ENCODE measurements at places on chromosomes 11 and 22. TPM values are rescaled to one million over a fixed set of nuclear protein-coding genes. Genes with fewer than 3 reads are reported as not detected.

- no peak for DNase-seq
- no peaks in the 10 kb centered on the region for H3K36me3 ChIP-seq
- H3K4me3 ChIP-seq: no peak overlapping the region
Observed at GRCh38 chr11:111308140-111308539, 9.8 kb downstream of the POU2AF3 start.

GRCh38 chr11:131767421-131767820 lies 397.0 kb downstream of the NTM start:
- no peak overlapping the region for H3K27ac ChIP-seq
- no peak for DNase-seq
- no peaks in the 10 kb centered on the region for H3K4me1 ChIP-seq
- no peaks in the 10 kb centered on the region for H3K27me3 ChIP-seq

DNA sequence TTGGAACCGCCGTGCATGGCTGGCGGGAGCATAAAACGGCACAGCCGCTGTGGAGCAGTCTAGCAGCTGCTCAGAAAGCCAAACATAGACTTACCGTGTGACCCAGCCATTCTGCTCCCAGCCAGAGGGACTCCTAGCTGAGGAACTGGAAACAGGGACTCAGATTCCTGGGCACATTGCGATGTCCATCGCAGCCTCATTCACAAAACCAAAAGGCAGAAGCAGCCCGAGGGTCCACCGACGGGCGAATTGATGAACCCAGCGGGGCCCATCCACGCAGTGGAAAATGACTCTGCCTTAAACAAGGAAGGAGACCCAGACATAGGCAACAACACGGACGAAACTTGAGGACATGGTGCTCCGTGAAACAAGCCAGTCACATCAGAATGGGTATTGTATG lies 5.7 kb upstream of the MUC5B start:
- no peak for DNase-seq
- H3K4me3 ChIP-seq: no peak overlapping the region
- no peaks in the 10 kb centered on the region for H3K36me3 ChIP-seq
- H3K27ac ChIP-seq: no peak overlapping the region

- H3K4me3 ChIP-seq: no peak overlapping the region
- no peaks in the 10 kb centered on the region for H3K36me3 ChIP-seq
- H3K27ac ChIP-seq: no peak overlapping the region
- H3K27me3 ChIP-seq: no peaks in the 10 kb centered on the region
- H3K4me1 ChIP-seq: no peaks in the 10 kb centered on the region
Observed at GRCh38 chr11:9428706-9429105, 32.1 kb upstream of the ZNF143 start.

DNA sequence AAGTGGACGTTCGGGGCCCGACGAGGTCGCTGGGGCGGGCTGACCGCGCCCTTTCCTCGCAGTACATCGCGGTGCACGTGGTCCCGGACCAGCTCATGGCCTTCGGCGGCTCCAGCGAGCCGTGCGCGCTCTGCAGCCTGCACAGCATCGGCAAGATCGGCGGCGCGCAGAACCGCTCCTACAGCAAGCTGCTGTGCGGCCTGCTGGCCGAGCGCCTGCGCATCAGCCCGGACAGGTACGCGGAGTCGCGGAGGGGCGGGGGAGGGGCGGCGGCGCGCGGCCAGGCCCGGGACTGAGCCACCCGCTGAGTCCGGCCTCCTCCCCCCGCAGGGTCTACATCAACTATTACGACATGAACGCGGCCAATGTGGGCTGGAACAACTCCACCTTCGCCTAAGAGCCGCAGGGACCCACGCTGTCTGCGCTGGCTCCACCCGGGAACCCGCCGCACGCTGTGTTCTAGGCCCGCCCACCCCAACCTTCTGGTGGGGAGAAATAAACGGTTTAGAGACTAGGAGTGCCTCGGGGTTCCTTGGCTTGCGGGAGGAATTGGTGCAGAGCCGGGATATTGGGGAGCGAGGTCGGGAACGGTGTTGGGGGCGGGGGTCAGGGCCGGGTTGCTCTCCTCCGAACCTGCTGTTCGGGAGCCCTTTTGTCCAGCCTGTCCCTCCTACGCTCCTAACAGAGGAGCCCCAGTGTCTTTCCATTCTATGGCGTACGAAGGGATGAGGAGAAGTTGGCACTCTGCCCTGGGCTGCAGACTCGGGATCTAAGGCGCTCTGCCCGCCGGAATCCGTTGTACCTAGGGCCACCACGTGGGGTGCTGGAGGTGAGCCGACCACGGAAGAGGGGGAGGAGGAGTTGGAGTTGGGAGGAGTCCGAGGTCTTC lies 771 bp downstream of the MIF start:
- no peaks in the 10 kb centered on the region for H3K27me3 ChIP-seq
- peak overlapping the region; percentile 78 for H3K4me3 ChIP-seq
- no peaks in the 10 kb centered on the region for H3K36me3 ChIP-seq
- peak overlapping the region; percentile 98 for H3K27ac ChIP-seq
- DNase-seq: peak; percentile 84
- peaks cover 19% of the 10 kb centered on the region for H3K4me1 ChIP-seq

GRCh38 chr22:24177045-24177444 lies 4.2 kb upstream of the SUSD2 start:
- H3K27me3 ChIP-seq: no peaks in the 10 kb centered on the region
- DNase-seq: no peak
- no peak overlapping the region for H3K4me3 ChIP-seq
- H3K4me1 ChIP-seq: peaks cover 8% of the 10 kb centered on the region
- no peak overlapping the region for H3K27ac ChIP-seq
- no peaks in the 10 kb centered on the region for H3K36me3 ChIP-seq

DNA sequence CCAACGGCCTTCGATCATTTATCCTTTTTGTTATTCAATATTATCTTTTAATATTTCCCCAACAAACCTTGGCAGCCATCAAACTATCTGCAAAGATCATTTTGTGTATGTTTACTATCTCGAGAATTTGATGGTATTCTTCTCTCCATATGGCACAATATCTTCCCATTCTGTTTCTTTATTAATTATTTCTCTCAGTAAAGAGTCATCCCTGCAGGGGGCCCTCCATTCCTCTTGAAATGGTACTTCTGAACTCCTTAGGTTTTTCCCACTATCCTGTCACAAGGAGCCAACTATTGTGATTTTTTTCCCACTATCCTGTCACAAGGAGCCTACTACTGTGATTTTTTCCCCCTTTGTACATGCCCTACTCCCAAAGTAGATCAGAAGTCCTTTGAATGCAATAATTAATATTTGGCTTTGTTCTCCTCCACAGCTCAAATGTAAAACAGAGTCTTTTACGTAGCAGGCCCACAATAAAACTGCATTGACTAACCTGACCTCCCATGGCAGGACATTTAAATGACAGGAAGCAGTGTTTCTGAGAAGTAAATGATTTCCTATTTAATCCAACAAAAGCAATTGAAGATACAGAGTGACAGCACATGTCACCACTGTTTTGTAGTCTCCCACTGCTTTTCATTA lies 43.3 kb downstream of the PDGFD start:
- H3K27ac ChIP-seq: no peak overlapping the region
- H3K4me3 ChIP-seq: no peak overlapping the region
- no peaks in the 10 kb centered on the region for H3K4me1 ChIP-seq
- no peak for DNase-seq
- H3K36me3 ChIP-seq: no peaks in the 10 kb centered on the region

GRCh38 chr22:50218153-50218995 lies 17.6 kb downstream of the SELENOO start:
- no peak overlapping the region for H3K27ac ChIP-seq
- no peak for DNase-seq
- H3K27me3 ChIP-seq: no peaks in the 10 kb centered on the region
- no peak overlapping the region for H3K4me3 ChIP-seq
- H3K4me1 ChIP-seq: peaks cover 5% of the 10 kb centered on the region

DNA sequence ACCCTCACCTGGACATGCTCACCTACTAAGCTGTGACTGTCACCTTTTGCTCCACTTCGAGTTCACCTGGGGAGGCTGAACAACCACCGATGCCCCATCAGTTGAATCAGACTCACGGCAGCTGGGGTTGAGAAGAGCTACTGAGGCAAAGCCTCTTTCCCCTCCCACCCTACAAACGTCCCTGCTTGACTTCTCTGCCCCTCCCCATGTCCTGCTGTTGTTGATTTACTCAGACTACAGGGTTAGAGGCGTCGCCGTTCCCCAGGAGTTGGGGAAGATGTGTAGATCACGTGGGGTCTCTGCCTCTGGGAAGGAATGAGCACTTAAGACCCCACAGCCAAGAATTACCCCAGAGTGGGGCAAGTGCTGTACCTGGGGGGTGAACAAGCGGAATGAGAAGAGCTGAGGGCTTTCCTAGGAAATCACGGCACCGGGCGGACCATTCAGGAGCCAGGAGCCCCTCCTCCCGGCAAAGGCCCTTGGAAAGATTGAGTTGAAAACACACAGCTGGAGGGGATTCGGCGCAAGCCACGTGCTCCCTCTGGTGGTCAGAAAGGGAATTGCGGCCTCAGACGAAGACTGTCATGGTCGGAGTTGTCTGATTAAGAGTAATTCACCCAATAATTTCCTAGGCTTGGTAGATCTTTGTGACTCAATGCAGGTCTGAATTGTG lies 7.0 kb downstream of the FXYD2 start:
- H3K4me3 ChIP-seq: no peak overlapping the region
- H3K36me3 ChIP-seq: no peaks in the 10 kb centered on the region
- no peak overlapping the region for H3K27ac ChIP-seq
- H3K27me3 ChIP-seq: no peaks in the 10 kb centered on the region

DNA sequence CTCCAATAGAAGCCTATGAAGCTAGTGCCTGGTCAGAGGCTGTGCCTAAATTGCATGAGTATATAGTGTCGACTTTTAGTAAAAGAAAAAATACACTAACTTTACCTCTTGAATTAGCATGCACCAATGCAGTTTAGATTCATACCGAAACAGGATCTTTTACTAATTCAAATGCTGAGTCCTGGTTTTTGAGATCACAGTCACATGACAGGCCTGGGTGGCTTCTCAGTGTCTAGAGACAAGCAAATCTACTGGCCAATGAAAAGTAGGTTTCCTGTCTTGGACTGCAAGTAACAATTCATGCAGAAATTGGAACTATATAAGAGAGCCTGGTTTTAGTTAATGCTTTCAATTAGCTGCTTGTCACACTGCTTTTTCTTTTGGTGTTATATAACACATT lies 7.2 kb downstream of the ARHGEF12 start:
- no peak overlapping the region for H3K4me3 ChIP-seq
- no peaks in the 10 kb centered on the region for H3K36me3 ChIP-seq
- no peak for DNase-seq
- no peaks in the 10 kb centered on the region for H3K27me3 ChIP-seq
- H3K4me1 ChIP-seq: peaks cover 34% of the 10 kb centered on the region

DNA sequence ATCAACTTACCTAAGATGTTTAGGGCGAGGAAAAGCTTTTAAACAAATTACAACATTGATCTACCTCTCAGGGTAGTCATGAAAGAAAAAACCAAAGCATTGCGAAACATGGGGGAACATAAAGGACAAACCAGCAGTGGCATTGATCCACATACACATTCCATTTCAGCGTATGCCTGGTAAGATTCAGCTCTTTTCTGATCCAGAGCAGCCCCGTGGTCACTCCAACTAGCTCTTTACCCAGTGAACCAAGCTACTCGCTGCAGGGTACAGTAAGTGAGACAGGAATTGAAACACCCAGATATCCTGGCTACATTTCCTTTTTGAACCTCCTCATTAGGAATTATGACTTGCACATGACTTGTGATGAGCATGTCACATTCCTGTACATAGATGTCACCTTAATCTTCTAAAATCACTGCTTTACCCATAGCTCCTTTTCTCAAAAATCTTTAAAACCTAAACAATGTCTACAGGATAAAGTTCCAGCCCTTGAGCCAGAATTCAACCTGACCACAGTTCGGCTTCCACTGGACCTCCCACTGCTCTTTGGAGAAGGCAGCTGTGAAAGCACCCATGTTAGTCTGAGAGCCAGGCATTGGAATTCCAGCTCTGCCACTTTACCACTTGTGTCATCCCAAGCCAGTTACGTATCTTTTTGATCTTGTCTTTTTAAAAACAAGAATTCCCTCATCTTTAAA lies 42.9 kb upstream of the AKIP1 start:
- H3K4me1 ChIP-seq: peaks cover 13% of the 10 kb centered on the region
- DNase-seq: no peak
- no peak overlapping the region for H3K4me3 ChIP-seq

GRCh38 chr22:27801202-27801615 lies 347 bp downstream of the MN1 start:
- H3K4me3 ChIP-seq: peak overlapping the region; percentile 72
- H3K27ac ChIP-seq: peak overlapping the region; percentile 93
- no peaks in the 10 kb centered on the region for H3K36me3 ChIP-seq
- H3K4me1 ChIP-seq: peaks cover 14% of the 10 kb centered on the region

- peaks cover 22% of the 10 kb centered on the region for H3K4me1 ChIP-seq
- H3K27me3 ChIP-seq: no peaks in the 10 kb centered on the region
- H3K36me3 ChIP-seq: no peaks in the 10 kb centered on the region
- DNase-seq: no peak
- H3K4me3 ChIP-seq: no peak overlapping the region
Observed at GRCh38 chr11:62392506-62392905, 26.3 kb upstream of the SCGB1A1 start.

DNA sequence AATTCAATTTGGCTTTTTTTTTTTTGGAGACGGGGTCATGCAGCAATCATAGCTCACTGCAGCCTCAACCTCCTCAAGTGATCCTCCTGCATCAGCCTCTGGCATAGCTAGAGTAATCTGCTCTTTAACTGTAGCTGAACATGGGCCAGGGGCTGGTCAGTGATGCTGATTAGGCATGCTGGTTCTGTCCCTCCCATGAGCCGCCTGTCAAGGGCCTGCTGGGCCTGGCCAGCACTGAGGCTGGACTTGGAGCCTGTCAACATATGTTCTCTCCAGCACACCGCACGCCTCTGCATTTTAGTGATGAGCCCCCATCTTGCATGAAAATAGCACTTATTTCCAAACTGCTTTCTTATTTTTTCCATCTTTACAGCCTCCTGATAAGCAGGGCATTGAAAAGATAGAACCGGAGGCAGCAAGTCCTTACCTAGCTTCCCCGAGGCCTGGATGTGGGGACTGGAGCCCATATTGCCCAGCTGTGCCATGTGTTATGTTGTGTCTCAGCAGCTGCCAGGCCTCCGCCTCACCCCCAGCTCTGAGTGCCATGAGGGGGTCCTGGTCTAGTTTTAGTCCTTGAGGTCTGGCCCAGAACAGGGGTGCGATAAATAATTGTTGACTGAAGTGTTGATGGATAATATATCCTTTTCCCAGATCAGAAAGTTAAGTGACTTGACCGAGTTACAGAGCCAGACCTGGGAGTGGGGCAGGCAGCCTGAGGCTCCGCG lies 80.0 kb downstream of the CTTN start:
- H3K4me1 ChIP-seq: no peaks in the 10 kb centered on the region
- H3K27ac ChIP-seq: no peak overlapping the region
- DNase-seq: no peak
- no peaks in the 10 kb centered on the region for H3K27me3 ChIP-seq

Gene VSIG10L2
- not detected for total RNA-seq

Gene GNG3
- total RNA-seq: 2.0 TPM

Gene OOSP2
- total RNA-seq: 73.2 TPM

Gene PACSIN3
- 12.0 TPM for total RNA-seq

Gene KRTAP5-11
- not detected for total RNA-seq

Gene KCNJ1
- 0.24 TPM for total RNA-seq

Gene ANGPTL5
- 0.62 TPM for total RNA-seq

Gene RPUSD4
- 33.8 TPM for total RNA-seq

All from testis (tissue), 5 donors.